ENCODE measurements at places on chromosomes 16 and 17.

- no peak for DNase-seq
These were observed 48.5 kb downstream of the CBFA2T3 start for GRCh38 chr16:88928405-88929090.

DNA sequence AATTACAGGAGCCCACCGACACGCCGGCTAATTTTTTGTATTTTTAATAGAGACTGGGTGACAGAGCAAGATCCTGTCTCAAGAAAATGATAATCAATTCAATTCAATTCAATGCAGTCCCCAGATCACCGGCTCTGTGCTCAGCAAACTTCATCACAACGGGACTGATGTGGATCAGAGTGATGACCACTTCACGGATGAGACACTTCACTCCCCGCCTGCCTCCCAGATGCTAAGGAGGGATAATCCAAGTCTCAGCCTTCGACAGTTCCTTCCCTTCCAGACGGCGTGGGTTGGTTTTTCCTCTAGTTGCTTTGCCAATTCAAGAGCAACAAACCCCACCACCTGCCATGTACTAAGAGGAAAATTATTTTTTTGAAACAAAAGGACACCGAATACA lies 93.8 kb downstream of the ZDHHC7 start:
- DNase-seq: no peak

DNA sequence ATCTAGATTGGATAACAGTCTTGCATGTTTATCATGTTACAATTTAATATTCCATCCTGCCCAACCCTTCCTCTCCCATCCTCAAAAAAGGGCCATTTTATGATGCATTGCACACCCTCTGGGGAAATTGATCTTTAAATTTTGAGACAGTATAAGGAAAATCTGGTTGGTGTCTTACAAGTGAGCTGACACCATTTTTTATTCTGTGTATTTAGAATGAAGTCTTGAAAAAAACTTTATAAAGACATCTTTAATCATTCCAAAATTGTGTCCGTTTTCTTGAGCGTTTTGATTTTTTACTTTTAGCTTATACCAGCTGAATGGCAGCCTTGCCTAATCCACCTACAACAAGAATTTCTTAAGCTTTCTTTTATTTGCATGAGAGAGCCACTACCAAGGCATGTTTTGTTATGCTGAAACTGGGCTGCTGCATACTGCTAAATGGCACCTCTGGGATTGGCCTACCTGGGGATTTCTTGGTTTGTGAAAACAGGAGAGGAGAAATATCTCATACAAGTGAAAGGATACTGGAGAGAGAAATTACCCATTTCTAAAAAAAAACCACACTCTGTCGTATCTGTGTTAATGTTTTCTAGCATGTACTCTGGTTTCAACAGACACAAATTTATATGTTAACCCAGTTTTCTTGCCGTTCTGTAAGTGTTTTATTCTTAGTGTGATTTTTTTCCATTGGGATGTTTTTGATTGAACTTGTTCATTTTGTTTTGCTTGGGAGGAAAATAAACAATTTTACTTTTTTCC lies 52.2 kb downstream of the TUBD1 start:
- DNase-seq: no peak

GRCh38 chr17:60079401-60080243 lies 901 bp upstream of the HEATR6 start:
- DNase-seq: no peak

GRCh38 chr17:42537156-42537805 lies 1.2 kb downstream of the NAGLU start:
- no peak for DNase-seq

DNA sequence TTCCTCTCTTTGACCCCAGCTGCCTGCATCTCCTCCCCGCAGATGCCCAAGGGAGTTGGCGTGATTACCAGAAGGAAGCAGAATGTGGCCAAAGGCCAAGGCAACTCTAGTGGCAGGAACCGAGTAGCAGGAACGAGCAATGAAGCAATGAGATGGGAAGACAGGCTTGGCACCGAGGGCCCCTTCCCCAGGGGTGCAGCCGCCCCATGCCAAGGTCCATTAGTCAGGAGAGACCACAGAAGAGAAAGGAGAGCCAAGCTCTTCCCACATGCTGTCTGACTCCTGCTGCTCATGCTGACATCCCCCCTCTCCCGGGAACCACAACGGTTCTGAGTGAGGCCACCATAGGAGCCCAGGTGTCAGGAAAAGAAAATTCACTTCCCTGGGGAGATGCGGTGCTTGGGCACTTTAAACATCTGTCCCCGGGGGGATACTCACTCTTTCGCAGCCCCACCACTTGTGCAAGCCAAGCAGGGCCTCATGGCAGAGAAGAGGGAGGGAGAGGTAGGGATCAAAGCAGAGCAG lies 67.4 kb downstream of the MYO18A start:
- no peak for DNase-seq

DNA sequence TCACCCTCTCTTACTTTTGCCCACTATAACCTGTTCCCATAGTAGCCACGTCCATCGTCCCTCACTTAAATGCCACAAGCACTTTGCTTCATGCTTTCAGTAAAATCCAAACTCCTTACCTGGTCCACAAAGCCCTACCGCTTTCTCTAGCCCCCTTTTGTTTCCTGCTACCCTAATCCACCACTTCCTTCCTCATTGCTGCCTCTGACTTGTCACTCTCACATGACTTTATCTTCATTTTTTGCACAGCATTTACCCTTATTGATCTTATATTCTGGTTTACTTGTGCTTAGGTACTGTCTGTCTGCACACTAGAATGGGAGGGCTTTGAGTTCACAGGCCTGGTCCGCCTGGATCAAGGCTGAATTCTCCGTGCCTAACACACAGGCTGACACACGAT lies 340.0 kb downstream of the XYLT1 start:
- no peak for DNase-seq

DNA sequence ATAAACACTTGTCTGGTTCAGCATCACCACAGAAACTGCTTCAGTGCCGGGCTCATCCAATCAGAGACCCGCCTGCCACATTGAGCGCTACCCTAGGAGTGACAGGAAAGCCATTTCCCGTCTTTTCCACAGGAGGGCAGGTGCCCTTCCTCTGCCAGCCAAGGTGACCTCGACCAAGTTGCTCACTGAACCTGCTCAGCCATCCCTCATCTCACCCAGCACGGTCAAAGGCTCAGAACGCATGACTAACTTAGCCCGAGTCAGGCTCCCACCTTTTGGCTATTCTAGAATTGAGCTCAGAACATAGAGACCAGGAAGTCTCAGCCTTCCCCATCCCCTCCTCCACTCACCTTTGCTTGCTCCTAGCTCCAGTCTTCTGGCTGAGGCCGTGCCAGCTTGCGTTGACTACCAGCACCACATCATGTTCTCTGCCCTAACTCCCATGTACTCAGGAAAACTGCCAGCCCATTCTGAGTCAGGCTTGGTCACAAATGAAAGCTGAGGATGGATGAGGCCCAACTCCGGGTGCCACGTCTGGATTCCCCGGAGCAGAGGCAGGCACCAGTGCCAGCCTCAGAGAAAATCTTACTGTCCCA lies 15.6 kb downstream of the MRPS23 start:
- no peak for DNase-seq

DNA sequence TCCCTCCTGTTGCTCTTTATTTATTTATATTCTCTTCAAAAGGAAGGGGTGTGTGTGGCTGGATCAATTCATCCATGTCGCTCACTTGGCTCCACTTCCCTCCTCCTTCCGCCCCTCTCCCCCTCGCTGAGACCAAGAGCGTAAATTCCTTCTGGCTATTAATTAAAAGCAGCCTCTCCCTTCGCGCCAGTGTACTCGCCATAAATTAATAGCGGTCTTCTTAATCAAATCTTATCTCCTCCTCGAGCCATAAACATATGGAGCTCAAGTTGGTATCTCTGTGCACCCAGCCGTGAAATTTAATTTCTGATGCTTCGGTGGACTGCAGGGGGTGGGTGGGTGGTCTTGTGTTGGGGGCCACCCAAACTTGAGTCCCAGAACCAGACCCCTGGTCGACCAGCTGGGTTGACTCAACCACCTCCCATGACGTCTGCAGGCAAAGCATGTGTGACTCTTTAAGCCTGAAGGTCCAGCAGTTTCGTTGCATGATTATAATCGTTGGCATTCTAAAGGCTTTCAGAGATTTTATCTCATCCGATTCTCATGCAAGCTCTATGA lies 57.9 kb downstream of the SDK2 start:
- DNase-seq: no peak

- DNase-seq: no peak
These were observed 8.3 kb downstream of the TFAP4 start for GRCh38 chr16:4264546-4264945.

GRCh38 chr16:86990451-86990850 lies 326.7 kb downstream of the C16orf95 start:
- DNase-seq: no peak

- DNase-seq: no peak
These were observed 7.8 kb upstream of the RNASEK start for GRCh38 chr17:7004398-7005253.

DNA sequence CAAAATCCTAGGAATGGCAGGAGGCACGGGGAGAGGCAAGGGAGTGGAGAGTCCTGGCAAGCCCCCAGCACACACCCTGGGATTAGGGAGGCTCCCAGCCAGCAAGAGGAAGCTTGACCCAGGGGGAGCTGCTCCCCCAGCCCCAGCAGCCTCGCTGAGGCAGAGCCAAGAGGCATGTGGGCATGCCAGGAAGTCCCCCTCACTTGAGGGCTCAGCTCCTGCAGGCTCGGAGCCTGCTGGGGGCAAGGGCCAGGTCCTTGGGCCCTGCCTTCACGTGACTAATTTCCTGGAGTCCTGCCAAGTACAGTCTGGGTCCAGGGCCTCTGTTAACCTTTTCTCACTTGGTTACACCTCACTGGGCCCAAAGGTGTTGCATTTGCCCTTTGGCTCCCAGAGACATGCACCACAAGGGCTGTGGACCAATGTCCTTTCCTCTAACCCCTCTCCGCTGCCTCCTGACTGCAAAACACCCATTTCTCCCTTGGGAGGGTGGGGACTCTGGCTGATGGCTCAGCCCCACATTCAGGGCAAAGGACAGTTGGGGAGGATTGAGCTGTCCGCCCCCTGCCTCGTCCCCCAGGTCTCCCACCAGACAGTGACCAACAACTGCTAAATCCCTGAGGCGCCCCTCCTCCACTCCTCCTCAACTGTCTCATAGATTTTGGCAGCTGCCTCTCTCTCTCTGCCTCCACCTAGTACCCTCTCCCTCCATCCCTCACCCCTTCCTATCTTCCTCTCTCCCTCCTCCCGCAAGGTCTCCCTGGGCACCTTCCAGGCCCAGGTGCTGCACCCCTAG lies 4.4 kb upstream of the SLC47A2 start:
- DNase-seq: no peak

GRCh38 chr16:12010388-12011251 lies 34.1 kb downstream of the SNX29 start:
- no peak for DNase-seq

- no peak for DNase-seq
These were observed 20.7 kb upstream of the SP2 start for GRCh38 chr17:47875011-47875985.

- DNase-seq: no peak
These were observed 430 bp downstream of the BCAS3 start for GRCh38 chr17:60678118-60678444.

- DNase-seq: no peak
These were observed 13.9 kb downstream of the ITPRIPL2 start for GRCh38 chr16:19127674-19128131.

DNA sequence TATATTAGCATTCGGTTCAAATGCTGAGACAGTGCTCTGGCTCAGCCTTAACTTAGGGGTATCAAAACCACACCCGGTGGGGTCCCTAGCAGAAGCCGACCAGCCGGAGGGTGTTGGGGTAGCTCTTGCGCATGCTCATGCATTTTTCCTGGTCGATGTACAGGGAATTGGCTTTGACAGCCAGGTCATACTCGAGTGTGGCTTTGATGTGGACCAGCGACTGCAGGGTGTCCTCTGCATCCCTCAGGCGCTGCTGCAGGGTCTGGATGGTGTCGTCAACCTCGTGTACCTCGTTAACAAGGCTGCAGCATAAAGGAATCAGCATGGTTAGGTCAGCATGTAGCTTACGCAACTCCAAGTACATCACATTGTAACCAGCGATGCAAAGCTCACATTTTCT lies 37.5 kb downstream of the TEKT3 start:
- no peak for DNase-seq

DNA sequence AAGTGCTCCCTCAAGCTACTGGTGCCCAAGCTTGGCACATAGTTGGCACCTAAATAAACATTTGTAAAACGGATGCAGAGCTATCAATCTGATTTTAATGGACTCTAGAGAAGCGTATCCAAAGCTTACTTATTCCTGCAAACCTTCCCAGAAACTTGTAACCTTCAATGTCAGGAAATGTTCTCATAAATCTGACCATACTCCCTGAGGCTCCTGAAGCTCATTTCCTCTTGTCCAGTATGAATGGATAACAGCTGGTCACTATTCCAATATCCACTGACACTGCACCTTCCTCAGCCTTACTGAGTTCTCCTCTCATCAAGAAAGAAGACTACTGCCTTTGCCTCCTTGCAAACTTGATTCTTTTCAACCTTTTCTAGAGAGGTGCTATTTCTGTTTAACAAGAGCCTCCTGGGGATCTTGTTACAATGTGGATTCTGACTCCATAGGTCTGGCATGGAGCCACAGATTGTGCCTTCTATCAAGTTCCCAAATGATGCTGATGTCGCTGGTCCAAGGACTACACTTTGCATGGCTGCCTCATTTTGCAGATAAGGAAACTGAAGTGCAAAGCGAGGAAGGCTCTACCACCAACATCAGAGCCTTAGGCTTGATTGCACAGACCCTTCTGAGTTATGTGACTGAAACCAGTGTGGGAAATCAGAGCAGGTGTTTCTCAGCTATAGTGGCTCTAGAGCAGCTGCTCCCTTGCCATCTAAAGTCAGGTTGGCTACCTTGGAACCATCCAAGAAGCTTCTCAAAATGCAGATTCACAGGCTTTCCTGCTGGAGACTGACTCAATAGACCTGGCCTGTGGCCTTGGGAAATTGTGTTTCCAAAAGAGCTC lies 377.8 kb downstream of the SOX9 start:
- no peak for DNase-seq

- no peak for DNase-seq
These were observed 896 bp upstream of the MYLK3 start for GRCh38 chr16:46748775-46749705.

DNA sequence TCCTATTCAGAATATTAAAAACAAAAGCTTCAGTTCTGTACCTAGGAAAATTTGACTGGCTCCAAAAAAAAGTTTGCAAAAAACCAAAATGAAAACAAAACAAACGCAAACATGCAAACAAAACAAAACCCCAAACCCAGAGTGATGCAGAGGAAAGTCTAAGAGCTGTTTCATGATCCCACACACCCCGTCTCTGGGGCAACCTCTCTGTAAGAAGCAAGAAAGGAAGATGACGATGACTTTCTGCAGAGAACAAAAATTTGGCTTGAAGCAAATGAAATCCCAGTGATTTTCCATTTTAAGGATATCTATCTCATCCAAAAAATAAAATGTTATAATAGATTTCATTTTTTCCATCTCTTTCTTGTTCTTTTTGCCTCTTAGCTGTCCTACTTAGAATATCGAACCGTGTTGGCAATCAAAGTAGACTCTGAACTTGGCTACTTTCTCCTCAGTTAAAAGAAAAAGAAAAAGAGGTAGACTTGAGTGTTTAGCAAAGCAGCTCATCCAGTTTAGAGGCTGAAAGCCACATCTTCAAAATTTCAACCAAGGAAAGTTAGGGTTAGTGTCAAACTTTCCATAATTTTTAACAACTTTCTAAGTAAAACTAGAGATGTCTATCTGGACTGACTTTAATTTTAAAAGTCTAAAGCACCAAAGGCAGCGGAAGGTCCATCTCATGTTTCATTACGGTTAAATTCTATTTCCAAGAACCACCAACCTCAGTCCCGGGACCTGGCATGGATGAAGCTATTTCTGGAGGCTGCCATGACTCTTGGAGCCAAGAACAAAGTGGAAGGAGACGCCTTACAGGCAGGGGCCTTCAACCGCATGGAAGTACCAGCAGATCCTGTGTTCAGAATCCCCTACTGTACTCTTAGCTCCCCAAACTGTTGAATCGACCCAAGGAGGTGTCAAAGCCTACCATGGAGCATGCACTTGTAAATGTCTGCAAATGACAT lies 180.8 kb downstream of the XYLT1 start:
- DNase-seq: no peak
